ENCODE measurements at places on chromosomes 11 and 22.

- no peak for DNase-seq
Observed at GRCh38 chr11:76783294-76783895, at the start of gene TSKU. TSKU (plus strand) TSS chr11:76783356; CDS start chr11:76795617, 12,261 bp downstream.

- DNase-seq, result no peak
Observed at GRCh38 chr11:102396708-102397563, 49.9 kb downstream of the BIRC2 start.

DNA sequence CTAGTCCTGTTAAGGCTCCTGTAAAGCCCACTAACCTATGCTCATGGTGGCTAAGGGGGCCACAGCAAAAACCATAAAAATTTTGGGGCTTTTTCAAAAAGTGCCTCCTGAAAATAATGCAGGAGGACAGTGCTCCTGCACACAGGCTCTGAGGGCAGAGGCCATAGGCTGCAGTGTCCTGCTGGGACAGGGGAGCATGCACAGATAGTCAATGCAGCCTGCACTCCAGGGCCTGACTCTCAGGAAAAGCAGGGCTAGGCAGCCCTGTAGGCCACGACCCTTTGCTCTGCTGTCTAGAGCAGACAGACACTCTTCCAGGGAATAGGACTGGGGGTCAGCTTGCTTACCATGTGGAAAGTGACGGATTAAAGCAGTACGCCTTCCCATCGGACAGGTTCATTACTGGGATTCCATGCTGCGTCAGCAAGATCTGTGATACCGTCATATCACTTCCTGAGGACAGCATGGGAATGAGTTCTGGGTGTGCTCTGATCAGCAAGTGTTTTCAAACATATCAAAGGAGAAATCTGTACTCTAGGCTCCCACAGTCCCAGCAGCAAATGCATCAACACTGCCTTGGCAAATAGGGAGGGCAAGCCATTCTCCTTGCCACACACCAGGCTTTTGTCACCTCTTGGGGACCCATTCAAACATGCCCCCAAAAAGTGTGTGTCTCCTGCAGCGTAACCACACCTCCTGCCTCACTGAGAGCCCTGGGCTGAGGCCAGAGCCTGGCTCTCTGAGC, 64.1 kb upstream of the CLTCL1 start:
- DNase-seq, result no peak

GRCh38 chr11:97461934-97462333, 1072.1 kb downstream of the JRKL start:
- no peak for DNase-seq

DNA sequence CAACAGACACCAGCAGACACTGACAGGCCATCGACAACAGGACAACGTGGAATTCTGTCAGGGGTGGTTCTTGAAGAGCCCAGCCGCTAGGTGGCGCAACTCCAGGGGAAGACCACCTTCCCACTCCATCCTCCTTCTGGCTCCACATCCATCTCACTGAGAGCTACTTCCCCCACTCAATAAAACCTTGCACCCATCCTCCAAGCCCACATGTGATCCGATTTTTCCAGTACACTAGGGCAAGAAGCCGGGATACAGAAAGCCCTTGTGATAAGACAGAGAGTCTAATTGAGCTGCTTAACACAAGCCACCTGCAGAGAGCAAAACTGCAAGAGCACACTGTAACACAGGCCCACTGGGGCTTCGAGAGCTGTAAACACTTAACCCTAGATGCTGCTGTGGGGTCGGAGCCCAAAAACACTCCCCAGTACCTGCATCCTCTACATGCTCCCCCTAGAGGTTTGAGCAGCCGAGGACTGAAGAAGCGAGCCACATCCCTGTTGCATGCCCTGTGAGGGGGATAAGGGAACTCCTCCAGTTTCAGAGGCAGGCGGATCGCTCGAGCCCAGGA, 11.5 kb upstream of the RAB39A start:
- no peak for DNase-seq

DNA sequence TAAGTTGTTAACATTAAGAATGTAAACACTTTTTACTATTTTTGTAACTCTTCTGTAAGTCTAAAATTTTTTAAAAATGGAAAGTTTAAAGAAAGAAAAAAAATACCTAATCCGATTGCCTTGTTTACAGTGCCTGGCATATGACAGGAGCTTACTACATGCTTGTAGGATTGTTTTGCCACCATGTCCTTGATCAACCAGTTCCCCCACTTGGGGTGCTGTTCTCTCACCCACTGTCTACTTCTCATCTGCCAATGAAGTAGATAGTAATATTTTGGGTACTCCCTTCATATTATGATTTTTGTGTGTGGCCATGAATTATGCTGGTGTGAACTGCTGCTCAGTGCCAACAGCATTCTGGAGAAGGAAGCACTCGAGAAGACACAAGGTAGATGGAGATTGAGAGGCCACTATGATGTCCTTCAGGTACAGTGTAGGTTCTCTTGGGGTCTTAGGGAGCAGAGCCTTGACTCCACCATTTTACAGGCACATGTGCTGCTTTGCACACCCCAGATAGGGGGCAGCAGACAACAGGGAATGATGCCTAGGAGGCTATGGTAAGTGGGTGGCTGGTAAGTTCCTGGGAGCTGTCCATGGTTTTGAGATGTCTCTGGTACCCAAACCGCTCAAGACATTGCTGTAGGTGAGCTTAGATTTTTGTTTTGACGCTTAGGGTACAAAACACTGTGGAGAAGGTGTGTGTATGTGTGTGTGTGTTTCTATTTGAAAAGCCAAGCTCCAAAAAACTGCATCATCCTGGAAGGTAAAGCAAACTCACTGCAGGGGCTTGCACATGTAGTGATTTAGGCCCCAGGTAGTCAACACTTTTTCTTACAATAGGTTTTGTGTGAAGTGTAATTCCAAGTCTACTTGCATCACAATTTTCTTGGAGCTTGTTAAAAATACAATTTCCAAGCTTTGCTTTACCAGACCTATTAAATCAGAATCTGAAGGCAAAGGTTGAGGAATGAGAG, 494.5 kb upstream of the LARGE1 start:
- peak; percentile 25 for DNase-seq

Measured in GM18507 (cell line).